ENCODE measurements at places on chromosomes 3 and 15.
A peak's percentile ranks its signal among the peaks of the same experiment; 100 is the strongest.

- DNase-seq: no peak
These were observed 179.2 kb downstream of the LSAMP start for GRCh38 chr3:116265976-116266584.

DNA sequence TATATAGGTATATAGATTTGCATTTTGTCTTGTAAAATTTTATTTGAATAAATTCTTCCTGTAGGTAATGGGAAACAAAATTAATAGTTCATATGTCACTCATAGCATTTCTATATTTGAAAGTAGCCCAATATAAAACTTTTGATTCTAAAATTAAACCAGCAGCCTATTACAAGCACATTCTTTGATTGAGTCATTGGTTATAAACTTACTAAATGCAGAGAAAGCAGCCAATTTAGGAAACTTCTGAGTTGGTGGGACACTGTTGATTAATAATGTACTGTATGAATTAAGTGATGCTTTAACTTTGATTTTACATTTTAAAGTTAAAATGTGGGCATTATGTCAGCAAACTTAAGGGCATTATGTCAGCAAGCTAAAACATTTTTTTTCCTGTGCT, 34.5 kb downstream of the NR1D2 start:
- DNase-seq: no peak

GRCh38 chr3:49120438-49121131, at the start of gene USP19:
USP19 (minus strand) TSS chr3:49120823; CDS start chr3:49119145, 1,678 bp downstream.
- peak; percentile 94 for DNase-seq

DNA sequence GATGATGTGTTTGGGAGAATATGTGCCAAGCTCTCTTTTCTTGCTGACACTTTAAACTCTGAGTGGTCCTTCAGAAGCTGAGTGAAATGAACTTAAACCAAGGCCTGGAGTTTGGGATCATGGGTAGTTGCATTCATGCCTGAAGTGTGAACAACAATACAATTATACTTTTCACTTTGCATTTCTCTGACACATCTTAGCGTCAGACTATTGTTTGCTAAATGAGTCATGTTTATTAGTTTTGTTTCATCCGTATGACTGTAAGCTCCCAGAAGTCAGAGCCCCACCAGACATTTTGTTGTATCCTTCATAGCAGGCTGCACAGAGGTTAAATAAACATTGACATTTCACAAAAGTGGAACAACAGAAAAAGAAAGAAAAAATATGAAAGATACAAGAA, 542.6 kb downstream of the TUSC7 start:
- DNase-seq: no peak

- DNase-seq: no peak
These were observed 425.9 kb upstream of the TGFBR2 start for GRCh38 chr3:30180310-30181177.

DNA sequence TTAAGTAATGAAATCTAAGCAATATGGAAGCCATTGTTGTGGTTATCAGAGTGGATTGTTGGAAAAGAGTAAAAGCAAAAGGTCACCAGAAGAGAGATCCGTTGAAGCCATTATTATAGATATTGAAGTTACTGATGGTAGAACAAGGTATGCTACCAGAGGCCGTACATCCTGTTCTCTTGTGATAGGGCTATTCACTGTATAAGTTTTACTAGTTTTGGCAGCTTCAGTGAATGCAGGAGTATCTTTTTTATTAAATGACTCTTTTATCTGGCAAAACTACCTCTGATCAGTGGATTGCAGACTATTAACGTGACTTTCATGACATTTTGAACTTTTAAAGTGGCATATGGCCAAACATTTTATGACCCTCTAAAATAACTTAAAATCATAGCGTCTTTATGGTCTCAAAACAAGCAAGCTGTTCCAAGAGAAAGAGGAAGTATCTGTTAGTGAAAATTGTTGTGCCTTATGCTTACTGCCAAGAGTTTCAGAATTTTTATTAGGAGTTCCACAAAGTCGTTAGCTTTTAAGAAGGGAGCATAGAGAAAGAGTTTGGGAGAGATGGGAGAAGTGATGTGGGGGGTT, 102.9 kb downstream of the LRRC49 start:
- DNase-seq: no peak

DNA sequence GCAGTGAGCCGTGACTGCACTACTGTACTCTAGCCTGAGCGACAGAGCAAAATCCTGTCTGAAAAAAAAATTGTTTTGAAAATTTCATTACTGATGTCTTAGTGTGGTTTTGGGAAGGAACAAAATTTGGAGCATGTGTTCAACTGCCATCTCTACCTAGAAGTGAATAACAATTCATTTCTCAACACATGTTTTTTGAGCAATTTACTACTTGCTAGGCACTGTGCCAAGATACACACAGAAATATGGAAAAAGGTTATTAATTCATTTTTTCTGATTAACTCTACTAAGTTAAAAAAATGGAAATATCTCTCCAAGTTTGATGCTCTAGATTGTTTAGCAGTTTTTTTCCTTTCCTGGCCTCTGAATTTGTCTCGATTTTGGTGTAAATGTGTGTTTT, 5.2 kb upstream of the TCF12 start:
- DNase-seq: no peak

DNA sequence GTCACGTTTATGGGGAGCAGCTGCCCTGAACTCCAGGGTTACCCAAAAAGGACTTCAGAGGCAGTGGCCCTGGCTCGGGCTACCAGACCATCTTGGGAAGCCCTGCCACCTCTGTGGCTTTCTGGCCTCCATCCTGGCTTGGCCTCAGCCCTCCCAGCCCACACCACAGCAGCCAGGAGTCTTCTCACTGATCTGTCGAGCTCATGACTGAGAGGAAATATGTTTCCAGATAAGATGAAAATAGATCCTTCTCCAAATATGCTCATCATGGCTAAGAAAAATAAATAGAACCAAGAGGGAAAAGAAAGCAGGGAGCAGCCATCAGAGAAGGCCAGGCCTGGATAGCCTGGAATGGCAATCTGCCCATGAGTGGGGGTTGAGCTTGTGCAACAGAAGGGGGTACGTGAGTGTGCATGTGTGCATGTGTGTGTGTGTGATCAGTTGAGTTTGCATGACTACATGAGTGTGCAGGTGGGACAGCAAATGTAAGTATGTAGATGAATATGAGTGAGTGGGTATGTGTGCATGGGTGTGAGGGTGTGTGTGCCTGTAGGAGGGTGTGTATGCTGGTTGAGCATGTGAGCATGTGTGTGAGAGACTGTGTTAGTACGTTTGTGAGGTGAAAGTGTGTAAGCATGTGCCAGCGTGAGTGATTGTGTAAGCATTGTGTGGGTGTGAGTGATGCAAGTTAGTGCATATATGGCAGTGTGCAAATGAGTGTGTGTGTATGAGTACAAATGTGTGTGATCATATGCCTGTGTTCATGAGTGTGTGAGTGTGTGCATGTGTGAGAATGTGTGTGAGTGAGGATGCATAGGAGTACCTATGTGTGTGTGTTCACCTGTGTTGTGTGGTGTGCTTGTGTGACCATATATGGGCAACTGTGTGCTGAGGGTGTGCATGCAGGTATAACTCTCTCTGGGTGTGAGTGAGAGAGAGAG, 9.9 kb upstream of the RFT1 start:
- no peak for DNase-seq

DNA sequence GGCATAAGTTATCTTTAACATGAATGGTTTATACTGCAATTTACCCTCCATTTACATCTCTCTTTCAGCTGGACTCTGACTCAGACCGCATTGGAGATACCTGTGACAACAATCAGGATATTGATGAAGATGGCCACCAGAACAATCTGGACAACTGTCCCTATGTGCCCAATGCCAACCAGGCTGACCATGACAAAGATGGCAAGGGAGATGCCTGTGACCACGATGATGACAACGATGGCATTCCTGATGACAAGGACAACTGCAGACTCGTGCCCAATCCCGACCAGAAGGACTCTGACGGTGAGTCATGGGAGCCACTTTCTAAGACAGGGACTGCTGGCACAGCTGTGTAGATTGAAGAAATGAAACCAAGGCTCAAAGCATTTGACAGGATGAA, 11.6 kb downstream of the THBS1 start:
- no peak for DNase-seq

DNA sequence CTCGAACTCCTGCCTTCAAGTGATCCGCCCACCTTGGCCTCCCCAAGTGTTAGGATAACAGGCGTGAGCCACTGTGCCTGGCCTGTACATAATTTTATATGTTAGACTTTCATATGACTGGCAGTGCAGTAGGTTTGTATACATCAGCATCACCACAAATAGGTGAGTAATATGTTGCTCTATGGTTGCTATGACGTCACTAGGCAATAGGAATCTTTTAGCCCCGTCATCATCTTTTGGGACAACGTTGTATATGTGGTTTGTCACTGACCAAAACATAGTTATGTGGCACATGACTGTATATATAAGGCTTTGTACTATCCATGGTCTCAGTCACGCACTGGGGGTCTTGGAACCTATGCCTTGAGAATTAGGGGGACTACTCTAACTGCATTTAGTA, 17.0 kb upstream of the DNAJC19 start:
- no peak for DNase-seq

DNA sequence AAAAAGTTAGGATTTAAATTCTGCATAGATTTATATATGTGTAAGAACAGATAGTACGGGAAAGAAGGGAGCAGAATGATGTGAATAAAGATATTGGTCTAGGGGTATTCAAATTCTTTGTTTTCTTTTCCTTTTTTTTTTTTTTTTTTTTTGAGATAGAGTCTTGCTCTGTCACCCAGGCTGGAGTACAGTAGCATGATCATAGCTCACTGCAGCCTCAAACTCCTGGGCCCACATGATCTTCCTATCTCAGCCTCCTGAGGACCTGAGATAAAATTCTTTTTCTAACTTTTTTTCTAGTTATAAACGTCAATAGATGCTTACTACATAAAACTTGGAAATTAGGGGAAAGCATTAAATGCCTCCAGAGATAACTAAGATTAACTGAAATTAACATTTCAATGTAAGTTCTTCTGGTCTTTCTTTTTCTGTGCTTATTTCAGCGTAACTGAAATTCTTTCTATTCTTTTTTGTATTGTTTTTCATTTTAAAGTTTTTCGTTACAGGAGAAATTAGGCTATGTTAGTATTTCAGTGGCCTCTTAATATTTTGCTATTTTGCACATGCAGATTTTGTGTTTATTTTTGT, 29.2 kb downstream of the UBE2Q2 start:
- no peak for DNase-seq

DNA sequence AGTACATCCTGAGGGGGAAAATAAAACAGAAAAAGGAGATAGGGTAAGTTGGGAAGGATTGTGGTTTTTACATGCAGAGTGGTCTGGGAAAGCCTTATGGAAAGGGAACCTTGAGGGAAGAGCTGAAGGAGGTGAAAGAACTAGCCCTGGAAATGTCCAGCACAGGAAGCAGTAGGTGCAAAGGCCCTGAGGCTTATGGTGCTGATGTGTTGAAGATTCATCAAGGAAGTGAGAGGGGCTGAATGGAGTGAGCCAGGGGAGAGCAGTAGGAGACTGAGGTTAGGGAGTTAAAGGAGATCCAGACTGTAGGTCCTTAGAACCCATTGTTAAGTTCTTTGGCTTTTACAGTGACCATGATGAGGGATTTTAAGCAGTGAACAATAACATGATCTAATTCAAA, 33.0 kb downstream of the ATP1B3 start:
- DNase-seq: no peak

GRCh38 chr3:170368921-170369320, 11.4 kb downstream of the SKIL start:
- no peak for DNase-seq

DNA sequence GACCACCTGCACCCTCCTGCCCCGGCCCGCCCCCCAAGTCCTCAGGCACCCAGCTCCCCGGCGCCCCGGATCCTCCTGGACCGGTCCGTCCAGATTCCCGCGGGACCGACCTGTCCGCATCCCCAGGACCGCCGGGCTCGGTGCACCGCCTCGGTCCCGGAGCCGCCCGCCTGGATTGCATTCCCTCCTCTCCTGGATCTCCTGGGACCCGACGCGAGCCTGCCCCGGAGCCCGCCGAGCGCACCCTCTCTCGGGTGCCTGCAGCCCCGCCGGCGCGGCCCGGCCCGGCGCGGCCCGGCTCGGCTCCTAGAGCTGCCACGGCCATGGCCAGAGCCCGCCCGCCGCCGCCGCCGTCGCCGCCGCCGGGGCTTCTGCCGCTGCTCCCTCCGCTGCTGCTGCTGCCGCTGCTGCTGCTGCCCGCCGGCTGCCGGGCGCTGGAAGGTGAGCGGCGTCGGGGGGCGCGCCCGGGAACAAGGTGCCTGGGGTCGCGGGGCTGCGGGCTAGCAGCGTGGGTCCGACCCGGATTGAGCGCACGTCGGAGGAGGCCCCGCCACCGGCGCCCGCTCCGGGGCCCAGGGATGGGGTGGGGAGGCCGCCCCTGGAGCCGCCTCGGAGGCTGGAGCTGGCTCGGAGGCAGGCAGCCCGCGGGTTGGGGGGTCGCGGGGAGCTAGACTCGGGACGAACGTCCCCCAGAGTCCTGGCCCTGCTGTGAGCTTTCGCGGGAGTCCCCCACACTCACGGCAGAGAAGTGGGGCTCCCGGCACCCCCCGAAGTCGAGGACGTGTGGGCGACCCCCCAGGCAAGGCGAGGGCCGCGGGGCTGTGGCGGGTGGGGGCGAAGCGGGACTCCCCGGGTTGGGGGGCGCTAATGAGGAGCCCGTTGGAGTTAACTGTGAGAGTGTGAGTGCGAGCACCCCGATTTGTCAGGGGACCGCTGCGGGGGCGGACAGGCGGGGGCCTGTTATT, 610 bp downstream of the EPHB3 start:
- no peak for DNase-seq

GRCh38 chr3:149751551-149751950, 738 bp downstream of the COMMD2 start:
- no peak for DNase-seq

DNA sequence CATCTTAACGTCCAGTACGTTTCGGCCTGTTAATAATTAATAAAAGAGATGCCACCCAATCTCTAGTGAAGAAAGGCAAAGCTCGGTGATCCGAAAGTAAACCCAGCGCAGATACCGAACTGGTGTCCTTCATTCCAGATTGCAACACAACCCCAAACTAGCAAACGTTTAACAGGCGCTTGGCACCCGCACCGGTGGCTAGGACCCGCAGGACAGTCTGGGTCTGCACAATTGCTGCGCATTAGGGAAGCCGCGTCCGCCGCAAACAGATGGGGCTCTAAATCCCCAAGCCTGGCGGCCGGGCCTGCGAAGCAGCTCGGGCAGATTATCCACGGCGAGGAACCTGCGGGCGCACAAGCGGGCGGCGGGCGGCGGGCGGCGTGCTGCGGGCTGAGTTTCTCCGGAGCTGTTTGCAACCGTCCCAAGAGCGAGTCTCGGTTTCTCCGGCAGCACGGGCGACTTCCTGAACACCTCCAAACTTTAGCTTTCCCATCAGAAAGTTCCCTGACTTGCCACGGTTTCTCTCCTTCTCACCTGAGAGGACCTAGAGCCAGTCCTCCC, 112.1 kb upstream of the ICE2 start:
- peak; percentile 59 for DNase-seq

DNA sequence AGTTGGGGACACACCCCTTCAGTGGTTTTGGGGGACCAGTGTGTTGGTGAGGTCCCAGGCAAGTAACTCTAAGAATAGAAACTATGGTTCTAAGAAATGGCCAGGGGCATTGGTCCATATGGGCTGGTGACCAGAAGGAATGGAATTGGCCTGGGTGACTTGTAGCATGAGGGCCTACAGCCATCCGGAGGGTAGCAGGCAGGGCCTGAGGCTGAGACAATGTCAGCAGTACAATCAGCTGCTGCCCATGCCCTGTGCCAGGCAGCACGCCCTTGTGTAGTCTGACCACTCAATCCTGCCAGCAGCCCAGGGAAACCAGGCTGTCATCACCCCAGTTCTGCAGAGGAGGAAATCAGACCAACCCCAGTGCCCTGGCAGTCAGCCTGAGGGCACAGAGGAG, 100.6 kb downstream of the DNAJB8 start:
- no peak for DNase-seq

GRCh38 chr15:81384891-81385720, 11.1 kb upstream of the TMC3 start:
- no peak for DNase-seq
